T-helper 22 cell (primary cell): ENCODE measurements at places on chromosomes 5 and 9.

DNA sequence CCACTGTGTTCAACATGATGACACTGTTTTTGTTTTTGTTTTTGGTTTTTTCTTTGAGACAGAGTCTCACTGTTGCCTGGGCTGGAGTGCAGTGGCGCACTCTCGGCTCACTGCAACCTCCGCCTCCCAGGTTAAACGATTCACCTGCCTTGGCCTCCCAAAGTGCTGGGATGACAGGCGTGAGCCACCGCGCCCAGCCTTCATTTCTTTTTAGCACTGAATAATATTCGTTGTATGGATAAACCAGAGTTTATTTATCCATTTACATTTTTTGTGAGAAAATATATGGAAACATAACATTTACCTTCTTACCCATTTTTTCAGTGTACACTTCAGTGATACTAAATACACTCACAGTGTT is 4.2 kb downstream of the CARD19 start:
- no peak for DNase-seq

- no peak for DNase-seq
Measured at GRCh38 chr5:173751266-173751600, 134.8 kb upstream of the BOD1 start.

DNA sequence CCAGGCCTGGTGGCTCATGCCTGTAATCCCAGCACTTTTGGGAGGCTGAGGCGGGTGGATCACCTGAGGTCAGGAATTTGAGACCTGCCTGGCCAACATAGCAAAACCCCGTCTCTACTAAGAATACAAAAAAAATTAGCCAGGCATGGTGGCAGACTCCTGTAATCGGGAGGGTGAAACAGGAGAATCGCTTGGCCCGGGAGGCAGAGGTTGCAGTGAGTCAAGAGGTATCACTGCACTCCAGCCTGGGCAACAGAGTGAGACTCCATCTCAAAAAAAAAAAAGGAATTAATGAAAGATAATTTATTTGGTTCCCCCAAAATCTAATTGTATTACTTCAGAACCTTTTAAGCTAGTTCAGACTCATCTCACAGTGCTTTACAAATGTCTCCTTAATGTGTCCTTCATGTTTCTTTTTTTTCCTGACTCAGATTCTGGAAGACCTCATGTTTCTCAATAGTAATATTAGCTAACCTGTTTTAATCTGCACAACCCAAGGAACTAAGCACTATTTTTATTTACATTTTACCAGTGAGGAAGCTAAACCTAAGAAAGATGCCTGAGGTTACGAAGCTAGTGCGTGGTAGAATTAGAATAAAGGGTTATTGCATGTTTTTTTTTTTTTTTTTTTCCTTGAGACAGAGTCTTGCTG is 15.1 kb downstream of the FAF2 start:
- DNase-seq: no peak

- no peak for DNase-seq
Measured at GRCh38 chr5:115487756-115488155, 56.8 kb downstream of the FEM1C start.

DNA sequence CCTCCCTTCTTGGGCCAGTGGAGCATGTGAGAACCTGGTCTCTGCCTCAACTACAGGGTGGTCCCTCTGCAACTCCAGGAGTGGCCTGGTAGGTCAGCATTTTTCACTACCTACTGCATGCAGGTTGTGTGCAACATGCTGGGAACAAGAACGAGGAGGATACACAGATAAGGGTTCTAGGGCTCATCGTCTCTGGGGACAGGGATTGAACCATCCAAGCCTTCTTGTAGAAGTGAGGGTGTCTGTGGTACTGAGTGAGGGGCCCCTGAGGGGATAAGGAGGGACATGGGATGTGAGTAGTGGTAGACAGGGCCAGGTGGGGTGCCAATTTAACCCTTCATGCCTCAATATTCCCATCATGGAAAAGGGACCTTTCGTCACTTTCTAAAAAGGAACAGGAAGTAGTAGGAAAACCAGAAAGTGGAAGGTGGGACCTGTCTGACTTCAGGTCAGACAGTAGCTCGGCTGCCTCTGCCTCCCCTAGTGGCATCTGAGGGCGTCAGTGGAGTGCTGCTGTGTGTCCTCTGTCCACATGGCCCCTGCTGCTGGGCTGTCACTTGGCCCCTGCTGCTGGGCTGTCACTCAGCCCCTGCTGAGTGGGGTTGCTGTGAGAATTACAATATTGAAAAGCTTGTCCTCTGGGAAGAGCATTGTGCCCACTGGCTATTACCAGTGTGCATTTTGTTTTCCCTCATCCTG is 48.6 kb upstream of the RNU6ATAC start:
- no peak for DNase-seq

DNA sequence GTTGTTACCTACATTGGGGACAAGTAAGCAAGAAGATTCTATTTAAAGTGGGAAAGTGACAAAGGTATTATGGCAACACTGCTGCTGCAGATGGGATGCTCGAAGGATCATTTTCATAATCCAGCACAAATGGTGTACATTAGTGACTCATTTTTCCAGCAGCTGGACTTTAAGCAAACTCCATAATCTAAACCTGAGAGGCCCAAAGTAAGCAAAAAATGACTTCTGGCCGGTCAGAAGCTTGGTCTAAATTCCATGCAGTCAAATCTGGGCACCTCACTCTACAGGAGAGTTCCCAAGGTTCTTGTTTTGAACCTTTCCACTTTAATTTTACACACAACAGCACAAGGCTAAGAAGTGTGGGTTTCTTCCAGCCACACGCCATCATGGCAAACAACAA is 43.6 kb upstream of the TRAF1 start:
- DNase-seq: no peak

DNA sequence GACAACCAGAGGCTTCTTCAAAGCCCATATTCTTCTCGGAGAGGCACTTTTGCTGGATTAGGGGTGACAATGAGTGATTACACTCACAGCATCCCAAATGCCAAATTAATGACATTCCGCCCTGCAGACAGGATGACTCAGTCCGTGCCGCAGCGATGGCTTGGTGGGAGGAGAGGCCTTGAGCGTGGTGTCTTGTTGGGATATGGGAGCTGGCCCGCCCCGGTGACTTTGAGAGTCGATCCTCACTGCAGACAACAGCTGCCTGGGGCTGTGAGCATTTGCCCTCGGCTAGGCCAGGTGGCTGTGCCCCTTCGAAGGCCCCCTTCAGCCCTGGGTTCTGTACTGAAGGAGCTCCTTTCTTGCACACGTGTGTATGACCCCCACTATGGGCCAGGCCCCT is 29.8 kb downstream of the OLFM1 start:
- no peak for DNase-seq

- DNase-seq: no peak
Measured at GRCh38 chr5:59231221-59231931, 648.5 kb downstream of the RAB3C start.

DNA sequence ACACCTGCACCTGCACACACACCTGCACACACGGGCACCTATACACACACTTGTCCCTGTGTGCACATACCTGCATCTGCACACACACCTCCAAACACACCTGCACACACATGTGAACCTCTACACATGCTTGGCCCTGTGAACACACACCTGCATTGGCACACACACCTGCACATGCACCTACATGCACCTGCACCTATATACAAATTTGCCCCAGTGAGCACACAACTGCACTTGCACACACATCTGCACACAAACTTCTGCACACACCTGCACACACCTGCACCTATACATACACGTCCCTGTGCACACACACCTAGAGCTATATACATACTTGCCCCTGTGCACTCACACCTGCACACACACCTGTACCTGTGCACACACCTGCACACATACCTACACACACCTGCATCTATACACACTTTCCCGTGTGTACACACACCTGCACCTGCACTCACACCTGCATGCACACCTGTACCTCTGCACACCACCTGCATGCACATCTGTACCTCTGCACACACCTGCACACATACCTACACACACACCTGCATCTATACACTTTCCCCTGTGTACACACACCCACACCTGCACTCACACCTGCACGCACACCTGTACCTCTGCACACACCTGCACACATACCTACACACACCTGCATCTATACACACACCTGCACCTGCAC is 21.5 kb upstream of the LPCAT1 start:
- DNase-seq: no peak

GRCh38 chr9:93457006-93457405 is 3.6 kb upstream of the FAM120AOS start:
- DNase-seq: no peak

DNA sequence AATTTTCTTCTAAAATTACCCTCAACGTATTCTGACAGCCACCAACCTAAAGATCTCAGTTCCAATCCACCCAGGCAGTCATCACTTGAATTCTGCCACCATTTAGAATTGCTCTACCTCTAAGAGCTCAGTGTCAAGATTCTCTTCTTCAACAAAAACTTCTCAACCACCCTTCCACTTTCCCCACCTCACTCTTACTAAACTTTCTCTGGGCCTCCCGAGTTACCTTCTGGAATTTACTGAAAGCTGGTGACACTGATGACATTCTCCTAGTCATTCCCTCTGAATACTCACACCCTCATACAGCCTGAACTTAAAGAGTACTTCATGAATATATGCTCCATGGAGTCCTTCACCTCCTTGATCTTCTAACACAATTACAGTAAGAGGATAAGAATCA is 209.5 kb downstream of the TSSK1B start:
- no peak for DNase-seq

DNA sequence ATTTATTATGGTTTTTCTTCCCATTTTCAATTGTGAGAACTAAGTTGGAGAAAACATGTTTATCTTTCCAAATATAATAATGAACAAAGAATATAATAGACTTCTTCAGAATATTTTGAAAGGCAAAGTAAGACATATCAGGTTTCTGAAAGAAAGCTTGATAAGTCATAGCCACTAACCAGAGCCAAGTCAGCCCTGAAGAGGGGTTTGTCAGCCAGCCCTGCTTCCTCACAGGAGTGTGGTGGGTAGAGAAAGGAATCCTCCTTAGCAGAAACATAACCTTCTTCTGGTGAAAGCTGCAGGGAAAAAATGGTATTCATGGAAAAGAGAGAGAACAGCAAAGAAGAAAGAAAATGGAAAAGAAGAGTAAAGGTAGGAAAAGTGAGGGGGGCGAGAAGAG is 93.4 kb downstream of the MPDZ start:
- DNase-seq: no peak

GRCh38 chr5:23372177-23372576 is 135.2 kb upstream of the PRDM9 start:
- no peak for DNase-seq

DNA sequence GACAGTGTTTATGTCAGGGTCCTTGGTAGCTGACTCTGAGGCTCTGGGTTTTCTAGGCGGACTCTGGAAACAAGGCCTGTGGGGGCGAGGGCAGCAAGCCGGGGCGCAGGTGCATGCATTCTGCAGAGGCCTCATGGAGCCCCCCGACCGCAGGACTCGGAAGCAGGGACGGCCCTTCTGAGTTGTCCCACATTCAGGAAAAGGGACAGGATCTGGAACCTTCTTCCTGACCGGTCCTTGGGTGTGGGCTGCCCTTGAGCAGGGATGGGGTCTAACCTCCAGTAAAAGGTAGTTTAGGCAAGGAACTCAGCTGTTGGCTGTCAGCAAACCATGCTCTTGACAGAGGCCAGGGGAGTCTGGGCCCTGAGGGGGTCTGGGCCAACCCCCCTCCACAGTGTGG is 7.4 kb upstream of the COL5A1 start:
- no peak for DNase-seq

GRCh38 chr5:128870373-128870772 is 94.9 kb upstream of the SLC27A6 start:
- DNase-seq: no peak

GRCh38 chr5:21711866-21712758 is 1141.0 kb downstream of the CDH12 start:
- DNase-seq: no peak

DNA sequence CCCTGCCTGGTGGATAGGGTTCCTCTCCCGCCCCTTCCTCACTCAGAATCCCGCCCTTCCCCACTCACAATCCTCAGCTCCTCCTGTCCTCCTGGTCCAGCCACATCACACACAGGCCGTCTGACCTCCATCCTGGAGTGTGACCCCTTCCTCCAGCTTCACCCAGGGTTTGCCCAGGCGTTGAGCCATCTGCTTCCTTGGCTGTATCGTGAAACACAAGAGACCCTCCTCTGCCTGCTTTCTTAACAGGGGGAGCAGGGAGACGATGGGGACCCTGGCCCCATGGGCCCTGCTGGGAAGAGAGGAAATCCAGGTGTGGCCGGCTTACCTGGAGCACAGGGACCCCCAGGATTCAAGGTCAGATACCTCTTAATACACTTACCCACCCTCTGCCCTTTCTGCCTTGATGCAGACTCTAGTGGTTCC is 32.3 kb upstream of the ORM1 start:
- DNase-seq: no peak

GRCh38 chr9:89440548-89440947 is 57.4 kb downstream of the SEMA4D start:
- no peak for DNase-seq

GRCh38 chr9:131236761-131237160 is 39.5 kb downstream of the FAM78A start:
- DNase-seq: no peak

- DNase-seq: no peak
Measured at GRCh38 chr9:20671635-20672034, 12.4 kb upstream of the FOCAD start.

GRCh38 chr9:121819428-121820231 is 168.2 kb downstream of the DAB2IP start:
- DNase-seq: no peak

DNA sequence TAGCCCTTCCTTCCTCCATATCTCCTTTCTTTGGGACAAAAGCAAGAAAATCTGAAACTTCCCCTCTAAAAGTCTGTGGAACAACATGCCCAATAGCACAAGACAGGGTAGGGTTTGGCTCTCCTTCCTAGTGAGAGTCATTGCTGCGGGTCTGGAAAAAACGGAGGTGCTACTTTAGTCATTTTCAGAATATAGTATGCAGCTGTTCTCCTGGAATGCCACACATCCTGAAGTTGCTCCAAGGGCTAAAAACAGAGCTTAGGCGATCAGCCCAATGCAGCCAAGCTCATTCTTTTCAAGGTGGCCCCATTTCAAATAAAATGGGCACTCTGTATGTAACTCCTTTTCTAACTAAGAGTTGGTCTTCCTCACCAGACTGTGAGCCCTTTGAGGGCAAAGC is 39.5 kb upstream of the MYOT start:
- DNase-seq: no peak

DNA sequence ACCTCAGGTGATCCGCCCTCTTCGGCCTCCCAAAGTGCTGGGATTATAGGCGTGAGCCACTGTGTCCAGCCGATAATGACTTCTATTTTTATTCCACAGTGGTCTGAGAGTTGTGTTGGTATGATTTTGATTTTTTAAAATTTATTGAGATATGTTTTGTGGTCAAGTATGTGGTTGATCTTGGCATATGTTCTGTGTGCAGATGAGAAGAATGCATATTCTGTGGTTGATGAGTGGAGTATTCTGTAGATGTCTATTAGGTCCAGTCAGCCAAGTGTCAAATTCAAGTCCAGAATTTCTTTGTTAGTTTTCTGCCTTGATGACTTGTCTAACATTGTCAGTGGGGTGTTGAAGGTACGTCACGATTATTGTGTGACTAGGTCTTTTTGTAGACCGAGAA is 338.2 kb upstream of the TARS1 start:
- DNase-seq: no peak

GRCh38 chr5:67289763-67290521 is 93.3 kb upstream of the CD180 start:
- no peak for DNase-seq

GRCh38 chr9:128245421-128246151 is 30.2 kb downstream of the GOLGA2 start:
- DNase-seq: no peak

GRCh38 chr5:126499853-126500342 is 76.7 kb downstream of the GRAMD2B start:
- no peak for DNase-seq

- no peak for DNase-seq
Measured at GRCh38 chr9:131999692-132000551, 79.7 kb downstream of the MED27 start.
